Stimulated activated CD4-positive, alpha-beta T cell treated with anti-CD3 and anti-CD28 coated beads, TNF-alpha, amount 100 ng/mL, for 1 hour (primary cell): ENCODE measurements at places on chromosomes 6 and 20.

DNA sequence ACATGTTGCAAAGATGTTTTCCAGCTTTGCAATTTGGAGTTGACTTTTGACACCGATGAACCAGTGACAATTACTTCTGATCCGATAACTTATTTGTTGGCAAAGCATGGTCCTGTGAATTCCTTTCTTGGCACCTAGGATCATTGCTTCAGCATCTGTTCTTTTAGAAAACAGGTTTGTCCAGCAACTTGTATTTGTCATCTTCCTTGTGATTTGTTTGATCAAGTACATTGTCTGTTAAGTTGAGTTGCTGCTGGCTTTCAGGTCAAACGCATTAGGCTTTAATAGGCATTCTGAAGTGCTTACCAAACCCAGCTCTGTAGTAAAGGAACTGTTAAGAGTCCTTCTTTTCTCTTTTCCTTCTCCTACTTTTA is 192.4 kb upstream of the ZNF217 start:
- DNase-seq, result no peak

DNA sequence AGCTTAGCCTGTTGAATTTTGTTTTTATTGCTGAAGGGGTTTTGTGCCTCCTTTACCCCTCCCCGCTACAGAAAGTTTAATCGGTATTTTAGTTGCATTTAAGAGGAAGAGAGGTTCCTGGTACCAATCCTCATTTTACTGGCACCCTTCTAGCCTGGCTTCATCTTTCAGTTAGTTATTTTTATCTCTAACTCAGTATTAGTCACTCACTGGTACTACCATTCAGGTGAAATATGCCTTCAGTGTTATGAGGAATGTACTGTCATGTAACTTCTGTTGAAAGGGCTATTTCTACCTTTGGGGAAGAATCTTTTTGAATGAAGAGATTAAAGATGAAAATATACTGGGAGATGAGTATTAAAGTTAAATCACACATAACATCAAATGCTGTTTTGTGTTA is 211.8 kb downstream of the CDKAL1 start:
- DNase-seq, result no peak

DNA sequence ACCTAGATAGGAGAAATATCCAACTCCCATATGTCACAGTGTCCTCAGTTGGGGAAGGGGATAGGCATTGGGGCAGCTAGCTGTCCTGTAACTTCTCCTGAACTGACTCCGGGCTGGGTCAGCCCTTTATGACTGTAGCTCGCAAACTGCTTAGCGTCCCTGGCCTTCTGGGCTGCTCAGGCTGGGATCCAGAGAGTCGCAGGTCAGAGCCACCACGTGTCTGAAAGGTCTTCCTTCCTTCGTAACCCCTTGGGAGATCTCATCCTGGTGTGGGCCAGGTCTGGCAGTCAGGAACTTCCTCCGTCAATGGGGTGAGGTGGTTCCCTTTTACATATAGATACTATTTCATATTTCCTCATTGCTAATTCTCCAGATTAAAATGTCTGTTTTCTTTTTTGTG is 28.8 kb upstream of the HINT3 start:
- DNase-seq, result no peak

DNA sequence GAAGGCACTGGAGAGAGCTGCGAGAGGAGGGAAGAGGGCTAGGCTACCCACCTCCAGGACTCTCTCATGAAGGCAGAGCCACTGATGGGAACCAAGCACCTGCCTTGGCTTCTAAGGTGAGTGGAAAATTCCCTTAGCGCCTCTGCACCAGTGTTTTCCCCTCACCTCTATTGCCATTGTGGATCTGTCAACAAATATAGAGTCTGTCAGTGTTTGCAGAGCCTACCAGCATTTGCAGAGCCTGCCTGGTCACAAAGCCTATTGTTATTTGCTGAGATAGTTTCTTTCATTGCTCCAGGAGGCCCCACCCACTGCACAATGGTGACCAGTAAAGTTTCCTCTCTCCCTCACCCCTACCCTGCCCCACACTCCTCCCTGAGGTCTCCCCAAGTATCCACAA is 141.9 kb downstream of the MRPL14 start:
- DNase-seq, result no peak

GRCh38 chr6:12075067-12075563 is 63.0 kb downstream of the HIVEP1 start:
- DNase-seq, result no peak

- DNase-seq, result no peak
These were observed 222.6 kb downstream of the RNF144B start for GRCh38 chr6:18609715-18610114.

- no peak for DNase-seq
These were observed 174.0 kb upstream of the UST start for GRCh38 chr6:148572676-148573335.

GRCh38 chr6:99590728-99591672 is 15.6 kb upstream of the PRDM13 start:
- no peak for DNase-seq

DNA sequence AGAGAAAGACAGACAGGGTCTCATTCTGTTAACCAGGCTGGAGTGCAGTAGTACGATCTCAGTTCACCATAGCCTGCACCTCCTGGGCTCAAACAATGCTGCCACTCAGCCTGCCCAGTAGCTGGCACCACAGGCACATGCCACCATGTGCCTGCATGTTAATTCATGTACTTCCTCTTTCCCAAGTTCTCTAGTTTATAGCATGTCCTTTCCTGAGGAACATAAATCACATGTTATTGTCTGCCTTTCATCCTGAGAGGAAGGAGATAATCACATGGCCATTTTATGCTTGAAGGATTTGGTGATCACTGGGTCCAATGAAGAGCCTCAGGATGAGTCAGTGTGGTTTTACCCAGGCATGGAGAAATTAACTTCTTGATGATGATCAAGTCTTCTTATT is 47.9 kb downstream of the COL11A2 start:
- DNase-seq, result no peak

GRCh38 chr6:38794682-38795081 is 79.6 kb downstream of the DNAH8 start:
- DNase-seq, result no peak

DNA sequence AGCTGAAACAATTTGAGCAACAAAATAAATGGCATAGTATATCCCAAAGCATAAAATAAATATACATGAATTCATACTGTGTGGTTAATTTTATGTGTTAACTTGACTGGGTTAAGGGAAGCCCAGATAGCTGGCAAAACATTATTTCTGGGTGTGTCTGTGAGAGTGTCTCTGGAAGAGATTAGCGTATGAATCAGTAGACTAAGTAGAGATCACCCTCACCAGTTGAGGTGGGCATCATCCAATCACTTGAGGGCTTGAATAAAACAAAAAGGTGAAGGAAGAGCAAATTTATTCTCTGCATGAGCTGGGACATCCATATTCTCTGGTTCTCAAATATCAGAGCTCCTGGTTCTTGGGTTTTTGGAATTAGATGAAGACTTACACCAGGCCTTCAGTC is 17.9 kb downstream of the SLC22A16 start:
- no peak for DNase-seq

DNA sequence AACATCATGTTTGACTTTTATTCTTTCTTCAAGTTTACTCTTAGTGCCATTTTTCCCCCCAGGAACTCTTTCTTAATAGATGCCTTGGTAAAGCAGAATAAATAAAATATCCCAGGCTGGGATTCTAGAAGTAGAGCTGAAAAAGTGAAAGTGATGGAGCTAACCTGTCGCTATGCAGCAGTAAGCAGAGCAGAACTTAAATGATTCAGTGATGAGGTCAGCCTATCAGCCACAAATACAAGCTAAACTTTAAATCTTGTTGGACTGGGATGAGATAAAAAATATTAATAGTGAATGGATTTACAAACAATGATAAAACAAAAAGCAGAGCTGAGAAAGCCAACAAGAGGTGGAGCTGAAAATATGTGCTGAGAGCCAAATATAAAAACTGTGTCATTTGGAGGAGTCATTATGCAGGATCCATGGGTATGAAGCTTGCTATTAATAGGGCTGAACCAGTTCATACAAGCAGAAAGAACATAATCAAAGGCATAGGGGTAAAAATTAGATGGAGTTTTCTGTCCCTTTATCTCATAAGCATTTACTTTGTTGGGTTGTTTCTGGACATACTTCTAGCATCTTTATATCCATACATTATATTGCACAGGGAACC is 877.8 kb downstream of the EPHA7 start:
- DNase-seq, result no peak

DNA sequence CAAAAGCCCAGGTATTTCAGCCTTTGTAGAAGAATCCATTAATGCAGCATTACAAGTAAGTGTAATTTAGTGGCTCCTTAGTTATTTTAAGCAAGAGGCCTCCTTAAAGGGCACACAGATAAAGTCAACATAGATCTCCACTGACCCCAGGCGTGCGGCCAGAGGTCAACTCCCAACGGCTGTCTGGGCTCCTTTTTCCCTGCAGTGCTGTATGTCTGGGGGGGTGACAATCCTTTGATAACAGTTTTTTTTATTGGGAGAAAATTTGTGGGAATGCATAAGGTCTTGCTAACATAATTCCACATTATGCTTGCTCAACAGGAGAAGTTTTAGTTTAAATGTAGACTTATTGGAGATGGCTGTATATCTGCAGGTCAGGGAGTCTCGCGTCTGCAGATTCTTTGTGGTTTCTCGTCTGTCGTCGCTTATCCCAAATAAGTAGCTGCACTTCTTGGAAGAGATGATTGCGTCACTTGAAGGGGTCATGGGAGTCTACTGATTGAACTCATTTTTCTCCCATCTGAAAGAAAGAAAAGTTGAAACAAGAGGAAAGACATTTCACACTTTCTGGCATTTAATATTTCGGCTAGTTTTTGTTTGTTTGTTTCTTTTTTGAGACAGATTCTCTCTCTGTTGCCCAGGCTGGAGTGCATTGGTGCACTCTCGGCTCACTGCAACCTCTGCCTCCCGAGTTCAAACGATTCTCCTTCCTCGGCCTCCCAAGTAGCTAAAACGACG is 151.7 kb upstream of the AKAP12 start:
- no peak for DNase-seq

- DNase-seq, result no peak
These were observed 192.5 kb upstream of the RREB1 start for GRCh38 chr6:6915219-6915618.

GRCh38 chr20:62214067-62214466 is 6.0 kb downstream of the HRH3 start:
- DNase-seq, result no peak

GRCh38 chr20:9241721-9242427 is 173.0 kb downstream of the PLCB4 start:
- DNase-seq, result no peak

DNA sequence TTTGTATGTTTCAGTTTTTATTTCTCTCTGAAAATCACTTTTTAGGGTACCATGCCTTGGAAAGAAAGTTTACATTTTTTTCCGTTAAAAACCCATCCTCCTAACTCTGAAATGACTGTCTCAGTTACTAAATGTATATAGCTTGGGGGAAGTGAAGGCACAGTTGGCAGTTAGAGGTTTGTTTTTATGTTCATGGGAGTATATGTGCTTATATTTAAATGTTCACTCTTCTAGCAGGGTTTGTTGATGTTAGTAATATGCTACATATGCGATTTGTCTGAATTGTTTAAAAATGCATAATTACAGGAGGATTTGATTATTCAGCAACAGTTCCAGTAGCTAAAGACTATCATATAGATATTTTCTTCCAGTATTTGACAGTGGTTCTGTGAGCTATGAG is 31.1 kb downstream of the CDKAL1 start:
- DNase-seq, result no peak

DNA sequence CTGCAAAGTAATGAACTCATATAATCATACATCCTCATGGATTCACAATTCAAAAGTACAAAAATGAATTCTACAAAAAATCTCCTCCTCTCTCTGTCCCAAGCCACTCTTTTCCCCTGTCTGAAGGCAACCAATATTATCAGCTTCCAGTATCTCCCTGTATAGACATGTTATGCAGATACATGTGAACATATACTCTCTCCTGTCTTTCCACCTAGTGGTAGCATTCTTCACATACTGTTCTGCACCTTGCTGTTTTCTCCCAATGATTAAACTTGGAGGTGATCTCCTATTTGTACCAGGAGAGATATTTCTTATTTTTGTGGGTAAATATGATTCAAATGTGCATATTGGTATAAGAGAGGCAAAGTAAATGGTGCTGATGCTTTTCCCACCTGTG is 416.4 kb downstream of the EPM2A start:
- no peak for DNase-seq
